ENCODE measurements at places on chromosomes 13 and 19.

- DNase-seq = no peak
Observed at GRCh38 chr13:94414708-94415107, 64.8 kb downstream of the DCT start.

DNA sequence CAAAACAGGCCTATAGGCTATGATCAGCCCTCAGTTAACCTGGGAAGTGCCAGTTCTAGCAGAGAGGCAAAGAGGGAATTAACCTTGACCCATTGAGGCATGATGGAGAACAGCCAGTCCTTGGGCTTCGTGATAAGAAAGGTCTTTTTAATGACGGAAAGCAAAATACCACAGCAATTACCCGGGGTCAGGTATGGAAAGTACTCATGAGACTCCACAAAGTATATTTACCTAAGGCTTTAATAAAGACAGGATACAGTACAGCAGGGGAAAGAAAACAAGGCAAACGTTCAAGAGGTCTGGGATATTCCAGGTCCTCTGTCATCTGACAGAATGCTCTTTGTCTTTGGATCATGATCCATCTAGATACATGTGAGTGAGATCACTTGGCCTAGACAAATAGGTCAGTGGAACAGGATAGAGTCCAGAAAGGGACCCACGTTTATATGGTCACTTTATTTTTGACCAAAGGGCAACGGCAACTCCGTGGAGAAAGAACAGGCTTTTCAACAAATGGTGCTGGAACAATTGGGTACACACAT is 52.2 kb downstream of the WDFY2 start:
- DNase-seq = no peak

GRCh38 chr13:100534147-100534843 is 54.3 kb downstream of the GGACT start:
- DNase-seq = no peak

DNA sequence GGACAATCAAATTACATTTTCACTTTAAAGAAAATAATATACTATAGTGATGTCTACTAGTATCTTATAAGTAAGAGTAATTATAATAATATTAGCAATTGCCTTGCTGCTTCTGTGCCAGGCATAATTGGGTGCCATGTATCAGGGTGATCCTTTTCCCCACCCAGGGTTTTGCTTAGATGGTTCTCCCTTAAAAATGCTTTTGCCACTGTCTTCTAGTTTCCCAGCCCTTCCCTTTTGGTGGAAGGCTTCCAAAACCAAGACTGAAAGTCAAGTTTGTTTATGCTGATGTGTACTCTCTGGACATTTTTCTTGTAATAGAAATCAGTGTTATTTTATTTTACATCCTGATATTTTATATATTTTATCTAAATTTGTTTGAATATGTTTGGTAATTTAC is 77.8 kb downstream of the ITGBL1 start:
- DNase-seq = no peak

DNA sequence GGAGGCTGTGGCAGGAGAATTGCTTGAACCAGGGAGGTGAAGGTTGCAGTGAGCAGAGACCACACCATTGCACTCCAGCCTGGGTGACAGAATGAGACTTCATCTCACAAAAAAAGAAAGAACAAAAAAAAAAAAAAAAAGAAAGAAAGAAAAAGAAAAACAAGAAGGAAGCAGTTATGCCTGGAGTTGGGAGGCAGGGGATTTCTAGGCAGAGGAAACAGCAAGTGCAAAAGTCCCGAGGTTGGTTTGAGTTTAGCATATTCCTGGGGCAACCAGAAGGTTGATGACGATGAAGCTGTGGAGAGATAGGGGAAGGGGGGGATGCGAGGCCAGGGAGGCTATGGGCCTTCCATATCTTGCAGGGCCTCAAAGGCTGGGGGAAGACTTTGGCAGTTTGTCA is 11.5 kb upstream of the EML2 start:
- no peak for DNase-seq

DNA sequence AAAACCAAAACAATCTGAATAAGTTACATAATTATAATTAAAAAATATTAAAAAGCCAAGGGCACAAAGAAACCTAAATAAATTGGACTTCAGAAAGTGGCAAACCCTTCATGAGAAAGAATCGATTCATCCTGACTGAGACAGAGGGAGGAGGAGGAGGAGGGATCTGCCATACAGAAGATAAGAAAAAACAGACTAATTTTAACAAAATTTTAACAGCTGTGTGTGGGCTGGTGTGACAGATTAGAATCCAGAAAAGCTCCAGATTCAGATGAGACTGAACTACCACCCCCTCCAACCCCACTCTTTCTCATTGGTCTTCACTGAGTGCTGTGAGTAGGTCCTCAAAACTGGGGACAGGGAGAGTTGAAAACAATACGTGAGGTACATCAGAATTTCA is 111.5 kb upstream of the HTR2A start:
- no peak for DNase-seq

DNA sequence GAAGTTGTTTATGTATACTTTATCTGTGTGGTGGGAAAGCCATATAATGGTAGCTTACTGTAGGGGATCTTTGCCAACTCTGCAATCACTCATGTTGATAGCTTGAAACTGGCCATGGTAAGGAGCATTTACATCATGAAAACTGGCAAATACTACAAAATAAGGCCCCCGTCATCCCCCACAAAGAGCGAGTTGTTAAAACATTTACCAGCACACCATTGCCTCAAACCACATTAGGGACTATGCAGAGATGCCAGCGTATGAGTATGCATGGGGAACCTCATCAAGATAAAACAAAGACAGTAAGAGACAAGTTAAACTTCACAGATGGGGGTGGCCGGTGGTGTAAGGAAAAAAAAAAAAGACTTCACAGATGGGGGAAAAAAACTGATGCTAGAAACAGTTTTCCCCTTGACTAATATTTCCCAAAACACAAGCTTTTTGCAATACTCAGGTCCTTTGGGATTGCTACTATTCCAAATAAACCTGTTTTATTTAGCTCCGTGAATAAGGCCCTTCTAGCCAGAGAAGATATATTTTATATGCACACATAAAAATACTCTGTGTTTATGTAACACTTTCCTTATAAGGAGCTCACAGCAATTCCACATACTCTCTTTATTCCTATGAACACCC is 70.6 kb upstream of the SERP2 start:
- no peak for DNase-seq

GRCh38 chr13:40187324-40187795 is 479.1 kb downstream of the FOXO1 start:
- peak; percentile 65 for DNase-seq

DNA sequence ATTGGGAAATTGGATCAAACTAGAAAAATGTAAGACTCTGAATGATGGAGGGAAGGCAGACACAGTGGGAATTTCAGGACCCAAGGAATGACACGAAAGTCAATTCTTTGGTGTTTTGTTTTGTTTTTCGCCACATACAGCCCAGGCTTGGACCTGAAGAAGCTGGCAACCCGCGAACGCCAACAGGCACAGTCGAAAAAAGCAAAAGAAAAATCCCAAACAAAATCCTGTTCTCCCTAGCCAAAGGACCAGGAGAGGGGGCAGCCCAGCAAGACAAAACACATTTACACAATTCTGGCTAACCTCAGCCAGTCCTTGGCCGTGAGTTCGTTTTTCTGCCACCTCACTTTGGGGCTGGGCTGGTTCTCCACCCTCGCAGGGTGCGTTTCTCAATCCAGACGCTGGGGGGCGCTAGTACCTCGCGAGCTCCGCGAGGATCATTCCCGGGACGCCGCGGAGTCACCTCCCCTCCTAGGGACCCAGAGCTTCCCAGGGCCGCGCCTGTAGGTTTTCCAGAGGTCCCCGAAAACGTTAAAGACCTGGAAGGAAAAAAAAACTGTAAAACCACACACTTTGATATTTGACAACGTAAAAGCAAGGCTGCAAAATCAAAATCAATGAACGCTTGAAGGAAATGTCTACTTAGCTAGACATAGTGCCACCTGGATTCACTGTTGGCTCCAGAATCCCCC is 34.9 kb upstream of the TPM4 start:
- DNase-seq = peak; percentile 82

- DNase-seq = no peak
Observed at GRCh38 chr13:95541308-95541707, 11.2 kb upstream of the CLDN10 start.

GRCh38 chr19:16144216-16144581 is 714 bp downstream of the HSH2D start:
- no peak for DNase-seq

GRCh38 chr13:37923236-37923635 is 53.7 kb upstream of the TRPC4 start:
- DNase-seq = no peak

DNA sequence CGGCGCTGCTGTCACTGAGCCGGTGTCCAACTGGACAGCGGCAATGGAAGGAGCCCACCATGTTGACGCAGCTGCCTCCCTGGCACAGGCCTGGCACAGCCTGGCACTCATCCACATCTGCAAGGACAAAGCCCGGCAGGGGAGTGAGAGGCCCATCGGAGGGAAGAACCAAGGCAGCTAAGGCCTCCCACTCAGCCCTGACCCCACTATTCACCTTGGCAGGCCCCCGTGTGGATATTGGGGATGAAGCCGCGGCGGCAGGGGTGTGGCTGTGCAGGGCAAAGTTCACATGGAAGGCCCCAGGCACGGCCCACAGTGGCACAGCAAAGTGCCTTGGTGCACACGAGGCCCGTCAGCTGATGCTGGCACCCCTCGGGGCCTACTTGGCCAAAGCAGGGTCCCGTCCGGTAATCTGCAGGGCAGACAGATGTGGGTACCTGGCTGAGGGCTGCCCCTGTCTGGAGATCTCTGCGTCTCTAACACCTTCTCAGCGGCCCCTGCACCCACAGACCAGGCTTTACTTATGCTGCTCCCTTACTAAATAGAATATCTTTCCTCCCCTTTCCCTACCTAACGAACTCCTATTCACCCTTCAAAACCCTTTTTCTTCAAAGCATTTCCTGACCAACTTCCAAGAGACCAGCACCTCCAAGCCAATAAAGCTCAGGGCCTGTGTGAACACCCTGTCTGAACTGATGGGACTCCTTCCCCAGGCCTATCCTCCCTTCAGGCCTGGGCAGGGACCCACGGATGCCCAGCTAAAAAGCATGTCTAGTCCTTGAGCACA is 7.5 kb downstream of the FBN3 start:
- no peak for DNase-seq

GRCh38 chr13:60944863-60945262 is 470.8 kb downstream of the PCDH20 start:
- DNase-seq = no peak

All from stimulated activated CD4-positive, alpha-beta T cell treated with anti-CD3 and anti-CD28 coated beads, Interleukin-4, amount 100 ng/mL, for 24 hours (primary cell).